ENCODE measurements at places on chromosomes 4 and X.

DNA sequence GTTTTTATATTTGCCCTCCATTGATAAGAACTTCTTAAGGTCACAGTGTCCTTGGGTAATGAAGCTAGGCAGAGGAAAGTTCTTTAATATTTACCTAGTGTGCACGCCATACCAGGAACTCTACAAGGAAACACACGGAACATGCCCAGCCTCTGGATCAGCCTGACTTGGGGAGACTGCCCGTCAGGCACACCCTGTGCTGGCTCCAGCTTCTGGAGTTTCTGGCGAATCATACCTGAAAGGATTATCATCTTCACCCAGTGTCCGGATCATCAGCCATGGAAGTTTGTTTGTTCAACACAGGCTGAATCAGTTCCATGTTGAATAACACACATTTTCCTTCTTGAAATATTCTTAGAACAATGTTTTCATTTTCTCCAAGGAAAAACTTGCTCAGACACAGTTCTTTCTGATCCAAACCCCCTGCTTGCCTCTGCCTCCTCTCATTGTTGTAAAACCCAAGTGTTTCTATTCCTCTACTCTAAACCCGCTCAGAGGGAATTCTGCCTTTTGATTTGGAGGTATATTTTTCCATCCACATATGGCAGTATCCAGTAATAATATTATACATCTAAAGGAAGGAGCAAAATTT, 176.7 kb downstream of the SHROOM3 start:
- DNase-seq: no peak

- DNase-seq: no peak
Observed at GRCh38 chr4:69064391-69064790, 31.9 kb upstream of the UGT2B7 start.

- no peak for DNase-seq
Observed at GRCh38 chr4:92199135-92199534, 104.6 kb upstream of the GRID2 start.

DNA sequence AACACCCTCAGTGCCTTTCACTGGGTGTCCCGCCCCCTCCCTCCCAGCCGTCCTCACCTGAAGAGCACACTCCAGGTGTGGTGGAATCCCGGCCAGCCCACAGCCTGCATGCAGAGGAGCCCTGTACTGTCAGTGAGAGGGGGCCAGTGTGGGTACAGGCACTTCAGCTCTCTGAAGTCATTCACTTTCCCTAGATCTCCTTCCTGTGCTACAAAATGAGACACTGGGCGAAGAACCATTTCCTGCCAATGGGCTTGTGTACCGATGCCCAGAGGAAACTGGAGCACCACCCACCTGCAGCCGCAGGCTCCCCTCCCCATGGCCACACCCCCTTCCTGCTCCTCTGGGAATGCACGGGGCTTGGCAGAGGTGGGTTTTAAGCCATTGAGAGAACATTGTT, 73.9 kb upstream of the C4orf50 start:
- no peak for DNase-seq

DNA sequence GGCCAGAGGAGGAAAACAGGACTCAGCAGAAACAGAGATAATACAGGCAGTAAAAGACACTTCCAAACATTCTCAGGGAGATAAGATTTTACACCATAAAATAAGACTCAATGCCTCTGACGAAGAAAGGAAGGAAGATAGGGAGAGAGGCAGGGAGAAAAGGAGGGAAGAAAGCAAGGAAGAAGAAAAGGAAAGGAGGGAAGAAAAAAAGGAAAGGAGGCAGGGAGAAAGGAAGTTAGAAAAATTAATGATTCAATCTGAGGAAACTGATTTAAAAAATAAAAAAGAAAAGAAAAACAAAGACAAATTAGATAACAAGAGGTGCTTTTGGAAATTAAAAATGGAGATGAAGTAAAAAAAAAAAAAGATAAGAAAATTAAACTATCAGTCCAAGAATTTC, 72.1 kb downstream of the PDS5A start:
- DNase-seq: no peak

DNA sequence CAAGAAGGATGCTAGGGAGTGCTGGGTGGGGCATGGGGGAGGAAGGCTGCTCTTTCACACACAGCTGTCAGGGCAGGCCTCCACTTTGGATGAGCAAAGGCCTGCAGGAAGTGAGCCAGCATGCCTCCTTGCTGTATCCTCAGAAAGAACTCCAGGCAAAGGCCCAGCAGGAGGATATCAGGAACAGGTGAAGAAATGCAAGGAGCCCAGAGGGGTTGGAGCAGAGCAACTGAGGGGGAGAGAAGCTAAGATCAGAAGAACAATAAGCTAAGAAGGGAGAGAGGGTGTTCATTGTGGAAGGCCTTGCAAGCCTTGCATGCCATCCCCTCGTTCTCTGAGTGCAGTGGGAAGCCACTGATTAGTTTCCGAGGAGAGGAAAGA, 115.1 kb downstream of the CAMK2D start:
- DNase-seq: peak; percentile 48
